NCI-H2081 treated with DMSO at 0.1 percent for 48 hours (cell line): ENCODE measurements at places on chromosomes 13 and 19.

- DNase-seq = no peak
These were observed 392 bp upstream of the ZNF548 start for GRCh38 chr19:57389194-57389729.

DNA sequence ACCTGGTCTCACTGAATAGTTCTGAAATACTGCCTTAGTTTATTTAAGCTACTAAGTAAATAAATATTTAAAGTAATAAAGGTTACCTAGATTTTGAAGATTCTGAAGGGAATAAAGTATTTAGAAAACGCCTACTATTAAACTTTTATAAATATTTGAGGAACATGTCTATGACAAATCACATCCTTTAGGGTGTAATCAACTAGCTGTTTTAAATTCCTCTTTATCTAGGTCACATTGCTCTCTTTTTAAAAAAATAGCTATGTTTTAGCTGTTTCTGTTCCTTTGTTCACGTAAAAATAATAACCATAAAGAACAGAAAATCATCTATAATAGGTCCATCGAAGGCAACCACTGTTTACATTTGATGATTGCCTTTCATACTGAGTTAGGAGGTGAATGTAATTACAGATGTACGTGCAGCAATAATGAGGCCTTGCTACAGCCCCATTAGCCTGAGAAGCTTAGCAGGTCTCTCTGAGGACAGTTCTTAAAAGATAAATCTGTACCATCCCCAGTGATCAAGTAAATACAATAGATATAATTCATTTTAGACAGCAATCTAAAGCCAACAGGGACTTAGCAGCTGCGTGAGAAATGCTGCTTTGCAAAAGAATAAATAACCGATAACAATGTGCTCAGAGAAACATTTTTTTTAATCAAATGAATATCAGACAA lies 449.5 kb downstream of the LIG4 start:
- DNase-seq = peak; percentile 92

- no peak for DNase-seq
These were observed 143.2 kb downstream of the SLITRK5 start for GRCh38 chr13:87814403-87814802.

DNA sequence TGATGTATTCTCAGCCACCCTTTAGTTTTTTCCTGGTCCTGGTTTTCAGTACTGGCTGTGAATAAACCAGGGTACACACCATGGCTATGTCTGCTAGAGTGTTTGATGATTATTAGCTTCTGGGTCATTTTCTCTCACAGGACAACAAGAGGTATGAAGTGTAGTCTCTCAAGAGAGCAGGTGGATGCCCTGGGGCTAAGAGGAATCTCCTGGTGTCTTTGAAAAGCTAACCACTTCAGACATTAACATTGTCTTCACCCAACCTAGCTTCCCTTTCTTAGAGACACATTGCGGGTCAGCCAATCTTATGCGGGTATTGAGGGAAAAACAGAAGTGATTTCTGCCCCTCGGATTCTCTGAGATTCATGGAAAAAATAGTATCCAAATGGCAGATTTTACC lies 1.6 kb downstream of the ZNF730 start:
- DNase-seq = no peak

GRCh38 chr13:113992276-113993005 lies 18.6 kb upstream of the C13orf46 start:
- DNase-seq = no peak

GRCh38 chr19:42254089-42254849 lies 659 bp downstream of the ERF start:
- no peak for DNase-seq

DNA sequence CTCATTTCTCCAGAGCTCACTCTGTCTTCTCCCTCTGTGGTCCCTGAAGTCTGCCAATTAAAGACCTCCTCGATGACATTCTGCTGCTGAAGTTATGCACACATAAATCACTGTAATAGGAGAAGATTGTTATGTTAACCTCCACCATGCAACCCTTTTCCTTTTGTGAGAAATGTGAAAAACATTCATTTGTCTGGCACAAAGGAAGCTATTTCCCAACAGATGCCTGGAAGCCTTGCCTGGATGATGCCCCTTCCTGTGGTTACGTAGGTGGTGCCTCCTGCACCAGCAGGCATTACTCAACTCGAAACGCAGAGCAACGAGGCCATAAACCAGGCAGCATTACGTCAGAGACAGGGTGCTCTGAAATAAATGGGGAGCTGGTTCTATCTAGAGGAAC lies 327.4 kb upstream of the ZNF507 start:
- DNase-seq = no peak

GRCh38 chr13:32866921-32867320 lies 149.3 kb upstream of the KL start:
- no peak for DNase-seq

DNA sequence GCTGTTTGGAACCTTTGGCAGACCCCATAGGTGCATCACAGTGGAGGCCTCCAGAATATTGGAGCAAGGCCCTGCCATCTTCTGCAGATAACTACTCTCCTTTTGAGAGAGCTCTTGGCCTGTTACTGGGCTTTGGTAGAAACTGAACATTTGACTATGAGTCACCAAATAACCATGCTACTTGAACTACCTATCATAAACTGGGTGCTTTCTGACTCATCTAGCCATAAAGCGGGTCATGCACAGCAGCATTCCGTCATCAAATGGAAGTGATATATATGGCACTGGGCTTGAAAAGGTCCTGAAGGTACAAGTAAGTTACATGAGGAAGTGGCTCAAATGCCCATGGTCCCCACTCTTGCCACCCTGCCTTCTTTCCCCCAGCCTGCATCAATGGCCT lies 782.5 kb upstream of the SLITRK6 start:
- no peak for DNase-seq

- DNase-seq = no peak
These were observed 36.3 kb upstream of the TFDP1 start for GRCh38 chr13:113548171-113548641.

GRCh38 chr13:44815623-44816022 lies 173.6 kb downstream of the NUFIP1 start:
- no peak for DNase-seq

GRCh38 chr19:11191934-11192333 lies 5.4 kb downstream of the KANK2 start:
- no peak for DNase-seq

DNA sequence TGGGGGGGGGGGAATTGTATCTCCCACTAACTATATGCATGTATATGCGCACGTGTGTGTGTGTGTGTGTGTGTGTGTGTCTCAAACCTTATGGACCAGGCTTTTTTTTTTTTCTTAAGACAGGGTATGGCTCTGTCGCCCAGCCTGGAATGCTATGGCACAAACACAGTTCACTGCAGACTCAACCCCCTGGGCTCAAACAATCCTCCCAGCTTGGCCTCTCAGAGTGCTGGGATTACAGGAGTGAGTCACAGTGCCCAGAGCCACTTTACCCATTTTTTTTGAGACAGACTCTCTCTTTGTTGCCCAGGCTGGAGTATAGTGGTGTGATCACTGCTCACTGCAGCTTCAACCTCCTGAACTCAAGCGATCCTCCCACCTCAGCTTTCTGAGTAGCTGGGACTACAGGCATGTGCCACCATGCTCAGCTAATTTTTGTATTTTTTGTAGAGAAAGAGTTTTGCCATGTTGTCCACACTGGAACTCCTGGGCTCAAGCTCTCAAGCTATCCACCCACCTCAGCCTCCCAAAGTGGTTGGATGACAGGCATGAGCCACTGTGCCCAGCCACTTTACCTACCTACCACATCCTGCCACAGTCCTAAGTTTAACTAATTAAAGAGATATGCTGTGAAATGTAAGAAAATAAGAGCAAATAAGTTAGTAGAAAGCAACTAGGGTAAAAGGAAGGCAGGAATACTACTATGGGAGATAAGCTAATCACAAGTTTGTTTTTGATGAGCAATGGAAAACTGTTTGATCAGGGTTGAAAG lies 2.4 kb downstream of the ZMYM5 start:
- no peak for DNase-seq

- no peak for DNase-seq
These were observed 36.0 kb upstream of the PABPC3 start for GRCh38 chr13:25059958-25060357.

DNA sequence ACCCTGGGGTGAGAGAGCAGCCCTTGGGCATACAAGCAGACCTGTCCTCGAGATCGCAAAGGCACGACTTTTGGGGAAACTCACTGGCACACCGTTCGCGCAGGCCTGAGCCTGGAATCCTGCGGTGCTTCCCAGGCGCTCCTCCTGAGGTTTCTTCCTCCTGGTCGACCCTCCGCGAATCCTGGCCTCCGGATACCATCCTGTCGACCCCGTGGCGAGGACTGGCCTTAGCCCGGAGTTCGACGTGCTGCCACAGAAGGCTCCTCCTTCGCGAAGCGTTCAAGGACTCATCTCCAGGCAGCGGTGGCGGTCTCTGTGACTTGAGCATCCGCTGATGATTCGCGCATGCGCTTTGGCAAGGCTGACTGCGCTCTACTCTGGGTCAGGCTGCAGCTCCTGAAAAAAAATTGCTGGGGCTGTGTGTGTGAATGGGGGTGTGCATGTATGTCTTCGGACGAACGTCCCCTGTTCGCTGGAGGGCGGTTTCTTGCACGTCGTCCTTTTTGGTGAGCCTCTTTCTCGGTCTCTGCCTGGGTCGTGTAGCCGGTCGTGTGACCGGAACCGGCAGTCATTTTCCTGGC lies 64.4 kb upstream of the ZNF527 start:
- no peak for DNase-seq

GRCh38 chr19:54407780-54408179 lies 7.5 kb upstream of the TTYH1 start:
- no peak for DNase-seq

DNA sequence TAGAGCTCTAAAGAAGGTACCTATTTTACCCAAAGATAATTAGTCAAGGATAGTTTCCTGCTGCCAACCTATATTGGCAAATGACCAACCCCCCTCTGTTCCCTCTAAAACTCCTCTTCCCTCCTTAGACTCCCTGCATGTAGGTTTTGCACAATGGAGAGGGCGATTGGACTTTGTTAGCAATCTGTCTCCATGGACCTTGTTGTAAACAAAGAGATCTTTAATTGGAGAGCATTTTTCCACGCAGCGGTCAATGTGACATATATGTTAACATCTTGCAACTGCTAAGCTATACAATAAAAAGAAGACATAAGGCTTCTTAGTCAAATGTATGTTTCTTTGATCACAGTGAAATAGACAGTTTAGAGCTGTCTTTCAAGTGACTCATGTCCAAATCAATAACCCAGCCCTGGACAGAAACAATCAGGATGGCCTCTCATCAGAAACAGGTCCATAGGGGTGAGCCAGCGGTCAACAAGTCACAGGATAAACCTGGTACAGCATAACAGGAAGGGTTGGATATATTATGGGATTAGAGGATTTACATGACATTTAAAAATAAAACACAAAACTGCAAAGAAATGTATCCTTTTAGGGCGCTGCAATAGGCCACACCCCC lies 69.7 kb upstream of the UBL3 start:
- no peak for DNase-seq

DNA sequence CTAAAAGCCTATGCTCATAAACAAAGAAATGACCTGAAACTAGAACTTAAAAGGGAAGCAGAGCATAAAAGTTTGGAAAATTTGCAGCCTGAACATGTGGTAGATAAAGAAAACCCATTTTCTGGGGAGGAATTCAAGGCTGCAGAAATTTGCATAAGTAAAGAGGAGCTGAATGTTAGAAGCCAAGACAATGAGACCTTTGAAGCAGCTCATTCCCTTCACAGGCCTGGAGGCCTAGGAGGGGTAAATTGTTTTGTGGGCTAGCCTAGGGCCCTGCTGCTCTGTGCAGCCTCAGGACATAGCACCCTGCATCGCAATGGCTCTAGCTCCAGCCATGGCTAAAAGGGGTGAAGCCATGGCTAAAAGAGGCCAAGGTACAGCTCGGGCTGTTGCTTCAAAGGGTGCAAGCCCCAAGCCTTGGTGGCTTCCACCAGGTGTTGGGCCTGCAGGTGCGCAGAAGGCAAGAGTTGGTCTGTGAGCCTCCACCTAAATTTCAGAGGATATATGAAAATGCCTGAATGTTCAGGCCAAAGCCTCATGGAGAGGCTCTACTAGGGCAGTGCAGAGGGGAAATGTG lies 38.3 kb downstream of the ZIC2 start:
- no peak for DNase-seq

GRCh38 chr19:35717665-35718344 lies at the start of gene KMT2B:
Gene KMT2B, plus strand, starts transcription at chr19:35718003. Its CDS starts 16 bp downstream, at chr19:35718019.
- no peak for DNase-seq
